ENCODE measurements at places on chromosomes 4 and X. TPM values are rescaled to one million over a fixed set of nuclear protein-coding genes. Genes with fewer than 3 reads are reported as not detected.

GRCh38 chrX:68249903-68250302 is 183.4 kb downstream of the OPHN1 start:
- H3K4me3 ChIP-seq = no peak overlapping the region
- H3K36me3 ChIP-seq = no peaks in the 10 kb centered on the region
- peak; percentile 13 for DNase-seq
- H3K27me3 ChIP-seq = no peaks in the 10 kb centered on the region

DNA sequence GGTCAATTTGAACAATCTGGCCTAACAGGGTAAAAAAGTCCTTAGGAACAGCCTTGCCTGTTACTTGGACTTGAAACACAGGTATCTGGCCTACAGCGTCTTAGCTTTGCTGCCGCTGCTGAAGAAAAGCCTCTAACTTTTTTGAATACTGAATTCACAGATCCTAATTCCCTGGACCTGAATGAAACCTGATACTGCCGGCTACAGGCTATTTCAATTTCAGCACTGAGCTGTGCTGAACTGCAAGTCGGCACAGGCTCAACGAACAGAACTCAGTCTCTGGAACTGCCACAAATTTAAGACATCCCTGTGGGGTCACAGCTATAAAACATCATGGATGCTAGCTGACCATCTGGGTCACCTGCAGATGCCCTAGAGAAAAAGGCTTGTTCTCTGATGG is 7.2 kb downstream of the NR0B1 start:
- DNase-seq = no peak
- H3K4me3 ChIP-seq = no peak overlapping the region

- no peaks in the 10 kb centered on the region for H3K4me1 ChIP-seq
- no peak overlapping the region for H3K27ac ChIP-seq
- no peak overlapping the region for H3K4me3 ChIP-seq
- H3K27me3 ChIP-seq = no peaks in the 10 kb centered on the region
- no peaks in the 10 kb centered on the region for H3K36me3 ChIP-seq
- no peak for DNase-seq
Measured at GRCh38 chrX:28626515-28626914, 39.3 kb downstream of the IL1RAPL1 start.

NBDY gene
- 57.3 TPM for total RNA-seq

DNA sequence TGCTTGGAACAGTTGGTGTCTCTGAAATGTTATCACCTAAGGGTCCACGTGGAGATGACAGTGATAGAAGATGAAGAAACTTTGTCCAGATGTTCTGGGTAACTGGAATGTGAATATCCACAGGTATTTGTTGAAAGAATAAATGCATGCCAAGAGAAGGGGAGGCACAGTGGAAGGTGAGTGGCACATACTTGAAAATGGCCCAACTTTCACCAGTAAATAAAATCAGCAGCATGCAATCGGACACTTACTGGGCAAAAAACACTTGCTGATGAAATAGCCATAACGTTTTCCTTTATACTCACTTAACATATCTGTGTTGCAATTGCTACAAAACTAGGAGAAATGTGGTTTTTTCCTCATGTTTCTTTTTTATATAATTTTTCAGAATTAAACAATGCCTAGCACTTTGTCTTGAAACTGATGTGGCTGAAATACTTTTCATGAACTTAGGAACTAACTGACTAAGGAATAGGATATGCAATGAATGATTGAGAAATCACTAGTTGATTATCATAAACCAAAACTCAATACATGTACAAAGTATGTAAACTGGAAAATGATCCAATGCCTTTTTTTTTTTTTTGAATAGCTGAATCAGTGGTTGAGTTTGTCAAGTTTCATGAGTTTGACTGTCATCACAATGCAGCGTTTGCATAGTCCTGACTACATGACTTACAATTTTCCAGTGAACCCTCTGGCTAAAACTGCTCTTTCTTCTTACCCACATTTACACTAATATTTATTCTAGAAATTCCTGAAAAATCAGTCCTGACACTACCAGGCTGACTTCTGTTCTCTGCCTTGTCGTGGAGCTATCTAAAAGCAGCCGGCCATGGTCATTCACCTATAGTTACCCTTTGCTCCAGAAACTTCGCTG is 127.4 kb downstream of the CPE start:
- no peak overlapping the region for H3K4me3 ChIP-seq
- DNase-seq = no peak
- no peaks in the 10 kb centered on the region for H3K36me3 ChIP-seq

GRCh38 chr4:53043891-53044650 is 182.0 kb downstream of the RASL11B start:
- no peaks in the 10 kb centered on the region for H3K4me1 ChIP-seq
- H3K4me3 ChIP-seq = no peak overlapping the region
- H3K36me3 ChIP-seq = no peaks in the 10 kb centered on the region
- no peaks in the 10 kb centered on the region for H3K27me3 ChIP-seq
- no peak overlapping the region for H3K27ac ChIP-seq
- DNase-seq = no peak

DNA sequence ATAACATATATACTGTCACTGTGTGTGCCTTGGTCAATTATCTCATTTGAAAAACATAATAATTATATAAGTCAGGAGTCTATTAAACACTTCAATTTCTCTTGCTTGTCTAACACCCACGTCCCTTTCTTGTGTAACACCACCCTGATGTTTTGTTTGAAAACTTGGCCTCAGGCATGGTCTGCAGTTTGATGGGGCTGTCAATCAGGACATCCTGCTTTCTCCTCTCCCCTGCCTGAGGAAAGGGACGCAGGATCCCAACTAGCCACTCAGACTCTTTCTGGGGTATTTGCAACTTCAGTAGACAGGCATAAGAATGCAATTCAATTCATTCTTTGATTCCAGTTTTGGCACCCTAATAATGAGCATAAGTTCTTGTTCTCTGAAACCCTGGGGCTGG is 48.8 kb downstream of the DKK2 start:
- no peaks in the 10 kb centered on the region for H3K4me1 ChIP-seq
- H3K27me3 ChIP-seq = no peaks in the 10 kb centered on the region
- no peaks in the 10 kb centered on the region for H3K36me3 ChIP-seq

DNA sequence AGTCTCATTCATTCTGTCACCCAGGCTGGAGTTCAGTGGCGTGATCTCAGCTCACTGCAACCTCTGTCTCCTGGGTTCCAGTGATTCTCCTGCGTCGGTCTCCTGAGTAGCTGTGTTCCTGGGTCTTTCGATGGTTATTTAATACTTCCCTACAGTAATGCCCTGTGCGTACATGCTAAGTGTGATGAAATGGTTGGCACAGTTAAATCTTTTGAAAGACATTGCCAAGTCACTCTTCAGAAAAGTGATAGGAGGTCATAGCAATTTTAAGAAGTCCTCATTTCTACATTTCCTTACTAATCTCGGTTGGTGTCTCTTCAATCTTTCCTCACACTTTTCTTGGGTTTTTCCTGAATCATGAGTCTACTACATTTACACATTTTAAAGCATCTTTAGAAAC is 14.4 kb downstream of the HTT-AS start:
- no peak overlapping the region for H3K4me3 ChIP-seq
- no peaks in the 10 kb centered on the region for H3K36me3 ChIP-seq
- no peak for DNase-seq
- no peaks in the 10 kb centered on the region for H3K4me1 ChIP-seq
- H3K27ac ChIP-seq = no peak overlapping the region

- no peak for DNase-seq
- no peaks in the 10 kb centered on the region for H3K36me3 ChIP-seq
- H3K4me1 ChIP-seq = no peaks in the 10 kb centered on the region
- H3K4me3 ChIP-seq = no peak overlapping the region
Measured at GRCh38 chrX:74505437-74505836, 84.1 kb downstream of the SLC16A2 start.

FGF2 gene
- 23.9 TPM for total RNA-seq

PIR gene
- total RNA-seq = 92.1 TPM

DNA sequence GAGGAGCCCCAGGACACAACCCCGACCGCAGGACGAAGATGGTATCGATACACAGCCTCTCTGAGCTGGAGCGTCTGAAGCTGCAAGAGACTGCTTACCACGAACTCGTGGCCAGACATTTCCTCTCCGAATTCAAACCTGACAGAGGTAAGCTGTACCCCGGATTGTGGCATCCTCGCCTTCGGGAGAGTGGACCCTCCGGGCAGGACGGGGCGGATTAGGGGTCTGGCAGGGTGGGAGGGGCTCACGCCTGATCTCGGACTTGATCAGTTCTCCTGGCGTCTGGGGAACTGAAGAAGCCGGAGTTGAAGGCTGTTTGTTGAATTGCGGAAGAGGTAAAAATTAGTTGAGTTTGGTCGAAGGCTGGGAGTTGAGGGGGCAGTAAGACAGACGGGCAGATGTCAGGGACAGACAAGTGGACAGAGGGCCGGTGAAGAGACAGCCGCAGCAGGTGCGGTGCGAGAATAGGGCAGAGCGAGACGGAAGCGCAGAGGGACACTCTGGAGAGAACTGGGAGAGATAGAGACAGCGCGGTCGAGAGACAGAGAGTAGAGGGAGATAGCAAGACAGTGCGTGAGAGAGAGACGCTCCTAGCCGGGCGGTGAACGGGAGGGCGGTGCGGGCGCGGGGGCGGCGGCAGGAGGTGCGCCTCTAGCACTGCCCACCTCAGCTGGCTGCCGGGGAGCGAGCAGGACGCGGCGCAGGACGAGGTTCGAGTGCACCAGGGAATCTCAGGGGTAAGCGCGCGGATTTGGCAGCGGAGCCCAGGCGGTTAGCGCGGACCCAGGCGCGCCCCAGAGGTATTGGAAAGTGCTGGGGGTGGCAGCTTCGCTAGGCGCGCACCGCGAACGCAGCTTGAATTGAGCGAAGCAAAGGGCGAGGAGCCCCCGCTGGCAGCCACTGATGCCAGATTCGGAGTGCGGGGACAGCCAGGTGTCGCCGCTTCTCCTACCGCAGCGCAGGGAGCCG is 23.9 kb downstream of the ARHGAP36 start:
- H3K4me1 ChIP-seq = no peaks in the 10 kb centered on the region
- no peak overlapping the region for H3K4me3 ChIP-seq
- H3K36me3 ChIP-seq = no peaks in the 10 kb centered on the region
- DNase-seq = no peak

DNA sequence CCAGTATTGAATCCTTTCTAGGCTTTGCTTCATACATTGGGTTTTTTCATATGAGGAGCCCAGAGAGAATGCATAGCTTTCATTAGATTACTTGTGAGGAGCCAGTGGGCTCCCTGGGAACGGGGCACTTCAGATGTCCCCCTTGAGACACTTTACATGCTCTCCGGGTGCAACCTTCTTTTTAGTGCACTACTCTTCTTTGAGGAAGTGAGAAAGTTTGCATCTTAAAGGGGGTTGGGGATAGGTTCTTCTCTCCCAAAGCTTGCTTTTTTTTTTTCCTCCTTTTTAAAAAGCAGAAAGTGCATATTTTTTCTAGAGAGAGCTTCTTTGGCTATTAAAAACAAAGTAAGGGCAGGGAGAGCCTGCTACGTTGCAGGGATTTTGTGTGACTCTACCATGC is 4.3 kb downstream of the HADH start:
- no peak overlapping the region for H3K4me3 ChIP-seq
- H3K36me3 ChIP-seq = no peaks in the 10 kb centered on the region
- no peaks in the 10 kb centered on the region for H3K27me3 ChIP-seq
- no peak for DNase-seq

- H3K4me3 ChIP-seq = no peak overlapping the region
- no peak overlapping the region for H3K27ac ChIP-seq
- H3K36me3 ChIP-seq = no peaks in the 10 kb centered on the region
Measured at GRCh38 chrX:7225338-7225737, 77.4 kb upstream of the PUDP start.

GPAT3 gene
- total RNA-seq = 2.1 TPM

GRCh38 chr4:160980091-160980490 is 1183.7 kb downstream of the FSTL5 start:
- H3K36me3 ChIP-seq = no peaks in the 10 kb centered on the region
- H3K27me3 ChIP-seq = no peaks in the 10 kb centered on the region
- H3K4me3 ChIP-seq = no peak overlapping the region

DNA sequence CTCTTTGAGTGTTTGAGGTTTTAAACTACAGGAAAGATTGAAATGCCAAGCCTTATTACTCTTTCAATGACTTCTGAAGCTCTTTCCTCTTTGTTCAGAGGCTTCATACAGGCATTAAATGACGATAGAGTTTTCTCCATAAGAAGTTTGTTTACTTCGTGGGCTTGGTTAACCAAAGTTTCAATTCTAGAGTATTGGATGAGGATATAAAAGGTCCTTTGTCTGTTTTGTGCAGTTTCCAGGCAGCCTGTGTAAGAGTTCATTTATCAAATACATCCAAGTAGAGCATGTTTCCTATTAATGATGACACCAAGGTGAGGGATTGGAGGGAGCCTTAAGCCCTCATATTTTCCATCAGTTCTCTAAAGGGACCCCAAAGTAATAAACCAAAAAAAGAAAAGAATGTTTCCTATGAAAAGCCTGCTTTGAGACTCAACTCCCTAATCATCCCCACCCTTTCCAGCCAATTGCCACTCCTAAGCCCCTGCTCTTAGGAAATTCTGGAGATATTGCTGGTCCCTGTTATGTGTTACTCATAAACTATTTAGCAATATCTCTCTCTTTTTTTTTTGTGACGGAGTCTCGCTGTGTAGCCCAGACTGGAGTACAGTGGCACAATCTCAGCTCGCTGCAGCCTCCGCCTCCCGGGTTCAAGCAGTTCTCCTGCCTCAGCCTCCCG is 106.2 kb upstream of the IL13RA1 start:
- H3K4me3 ChIP-seq = no peak overlapping the region
- no peaks in the 10 kb centered on the region for H3K4me1 ChIP-seq
- H3K36me3 ChIP-seq = no peaks in the 10 kb centered on the region
- no peaks in the 10 kb centered on the region for H3K27me3 ChIP-seq
- DNase-seq = no peak

DNA sequence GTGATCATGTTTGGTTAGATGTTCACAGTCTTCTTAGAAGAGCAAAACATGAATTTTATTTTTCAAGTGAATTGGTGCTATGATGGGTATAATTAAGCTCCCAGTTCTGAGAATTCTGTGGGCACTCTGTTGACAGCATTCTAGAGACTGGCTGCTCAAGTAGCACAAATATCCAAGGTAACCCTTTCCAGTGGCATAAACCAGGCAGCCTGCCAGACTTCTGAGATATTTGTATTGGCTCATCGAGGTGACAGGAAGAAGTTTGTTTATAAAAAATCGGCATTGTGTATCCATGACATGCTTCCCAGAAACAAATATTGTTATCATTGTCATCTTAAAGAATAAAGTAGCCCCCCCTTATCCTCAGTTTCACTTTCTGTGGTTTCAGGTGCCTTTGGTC is 28.3 kb downstream of the LANCL3 start:
- peak; percentile 1 for DNase-seq
- H3K4me3 ChIP-seq = no peak overlapping the region
- H3K4me1 ChIP-seq = no peaks in the 10 kb centered on the region
- H3K27me3 ChIP-seq = no peaks in the 10 kb centered on the region

CT47B1 gene
- total RNA-seq = not detected

GRCh38 chr4:80492761-80493160 is 157.2 kb downstream of the CFAP299 start:
- H3K4me3 ChIP-seq = no peak overlapping the region
- no peaks in the 10 kb centered on the region for H3K36me3 ChIP-seq
- H3K4me1 ChIP-seq = no peaks in the 10 kb centered on the region
